CD4-positive, alpha-beta T cell treated with Interleukin-2 at 100 ng/mL for 4 hours (primary cell): ENCODE measurements at places on chromosomes 12 and 14.

DNA sequence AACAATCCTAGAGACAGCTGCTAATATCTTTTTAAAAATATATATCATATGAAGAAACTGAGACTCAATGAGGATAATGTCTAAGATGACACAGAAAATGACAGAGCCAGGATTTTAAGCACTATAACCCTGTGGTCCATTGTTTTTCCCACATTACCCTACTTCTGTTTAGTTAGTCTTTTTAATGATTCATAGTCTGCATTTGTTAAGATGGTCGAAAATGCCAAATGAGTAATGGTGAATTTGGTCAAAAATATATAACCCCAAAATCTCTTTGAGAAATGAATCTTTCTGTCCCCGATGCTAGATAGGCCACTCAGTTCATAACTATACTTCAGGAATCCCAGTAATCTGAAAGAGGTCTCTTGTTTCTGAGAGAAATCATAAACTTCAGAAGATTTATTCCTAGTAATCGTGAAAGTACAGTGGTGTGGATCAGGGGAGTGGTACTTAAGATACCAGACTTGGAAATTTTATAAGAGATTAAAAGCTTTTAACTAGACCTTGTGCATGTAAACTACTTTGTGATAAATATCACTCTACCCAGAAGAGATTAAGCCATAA, 10.8 kb downstream of the RTRAF start:
- DNase-seq = no peak

DNA sequence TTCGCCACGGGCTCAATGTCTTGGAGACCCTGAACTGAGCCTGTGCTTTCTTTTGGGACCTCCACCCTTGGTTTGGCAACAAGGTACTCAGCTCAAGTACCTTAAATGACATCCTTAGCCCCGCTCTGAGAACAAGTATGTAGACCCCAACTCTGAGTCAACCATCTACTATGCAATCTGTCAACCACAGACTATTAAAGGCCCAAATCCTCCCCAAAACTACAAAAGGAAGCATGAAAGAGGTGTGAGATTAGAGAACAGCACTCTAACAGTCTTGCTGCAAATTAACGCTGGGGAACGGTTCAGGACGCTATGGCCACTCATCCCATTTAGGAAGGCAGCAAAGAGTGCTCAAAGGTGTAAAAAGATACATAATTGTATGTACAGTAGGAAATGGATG, 52.1 kb downstream of the CCDC88C start:
- DNase-seq = no peak

- DNase-seq = no peak
Observed at GRCh38 chr14:33709283-33709682, 241.6 kb downstream of the EGLN3 start.

DNA sequence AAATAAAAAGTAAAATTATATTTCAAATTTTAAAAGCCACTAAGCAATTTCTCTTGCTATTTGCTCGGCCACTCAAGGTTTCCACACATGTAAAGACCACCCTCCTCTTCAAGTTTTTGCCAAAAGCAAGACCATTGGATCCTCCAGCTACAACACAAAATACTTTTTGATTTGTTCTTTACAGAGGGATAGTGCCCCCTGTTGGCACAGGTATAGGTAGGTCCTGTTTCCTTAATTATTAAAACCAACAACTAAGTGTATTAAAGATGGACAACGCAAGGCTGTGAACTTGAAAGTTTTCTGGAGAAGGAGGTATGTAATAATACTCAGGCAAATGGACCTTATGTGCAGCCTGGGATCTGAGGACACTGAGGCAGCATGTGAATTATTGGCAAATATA, 23.8 kb downstream of the ATP6V1D start:
- DNase-seq = peak; percentile 7

DNA sequence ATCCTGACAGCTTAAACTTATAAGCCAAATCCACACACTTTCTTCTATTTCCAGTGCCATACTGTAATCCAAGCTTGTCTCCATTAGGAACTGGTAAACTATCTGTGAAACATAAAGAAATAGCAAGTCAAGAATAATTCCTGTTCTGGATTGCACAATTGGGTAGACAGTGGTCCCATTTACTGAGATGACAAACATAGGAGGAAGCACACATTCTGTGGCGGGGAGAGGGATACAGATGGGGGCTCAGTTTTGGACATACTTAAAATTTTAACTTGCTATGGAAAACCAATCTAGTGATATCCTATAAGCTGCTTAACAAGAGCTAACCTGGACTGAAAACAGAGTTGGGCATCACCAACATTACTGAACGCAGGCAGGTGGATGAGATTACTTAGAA, 16.3 kb downstream of the MAP4K5 start:
- DNase-seq = no peak

- DNase-seq = no peak
Observed at GRCh38 chr14:21236948-21237797, 32.1 kb downstream of the HNRNPC start.
